ENCODE measurements at places on chromosomes 13 and 19.

- no peak for DNase-seq
These were observed 134.5 kb downstream of the PTPRS start for GRCh38 chr19:5205937-5206750.

- no peak for DNase-seq
These were observed 730.4 kb downstream of the OLFM4 start for GRCh38 chr13:53759016-53759415.

- DNase-seq = no peak
These were observed 147.5 kb downstream of the CYSLTR2 start for GRCh38 chr13:48801255-48801654.

DNA sequence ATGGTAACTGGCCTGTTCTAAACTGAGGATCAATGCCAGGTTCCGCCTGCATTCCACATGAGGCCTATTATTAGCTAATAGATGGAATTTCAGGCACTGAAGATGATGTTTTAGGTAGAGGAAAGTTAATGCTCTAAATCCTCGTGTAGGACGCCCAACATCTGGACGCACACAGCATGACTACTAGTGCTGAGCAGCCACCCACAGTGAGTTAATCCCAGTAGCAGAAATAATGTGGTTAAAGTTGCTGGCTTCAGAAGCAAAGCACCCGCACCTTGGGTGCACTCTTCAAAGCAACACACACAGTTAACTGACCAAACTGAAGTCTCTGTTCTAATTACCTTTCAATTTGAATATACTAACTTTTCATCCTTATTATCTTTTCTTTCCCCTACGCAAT is 150.6 kb downstream of the DIAPH3 start:
- DNase-seq = no peak

GRCh38 chr13:96898212-96898611 is 96.1 kb downstream of the OXGR1 start:
- DNase-seq = no peak

Data from CD4-positive, alpha-beta T cell treated with Interleukin-6 at 100 ng/mL for 8 hours (primary cell).